ENCODE measurements at places on chromosomes 3 and 15. TPM values are rescaled to one million over a fixed set of nuclear protein-coding genes. Genes with fewer than 3 reads are reported as not detected.

TM4SF1 gene
- total RNA-seq = 131 TPM

DNA sequence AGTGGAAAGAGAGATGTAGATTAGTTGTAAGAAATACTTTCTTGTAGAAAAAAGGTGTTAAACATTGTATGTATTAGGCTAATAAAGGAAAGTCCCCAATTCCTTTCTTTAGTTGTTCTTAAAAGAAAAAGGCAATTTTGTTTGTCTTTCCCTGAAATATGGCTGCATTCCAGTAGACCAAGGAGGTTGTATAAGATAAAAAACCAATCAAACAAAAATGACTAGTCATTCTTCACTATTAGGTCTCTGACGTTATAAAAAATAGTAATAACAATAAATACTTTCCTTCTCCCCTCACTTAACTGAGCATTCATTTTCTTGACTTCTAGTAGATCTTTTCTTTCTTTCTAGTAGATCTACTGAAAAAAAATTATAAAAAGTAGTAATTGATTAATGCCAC is 8.6 kb upstream of the PPM1L start:
- no peak for DNase-seq

DNA sequence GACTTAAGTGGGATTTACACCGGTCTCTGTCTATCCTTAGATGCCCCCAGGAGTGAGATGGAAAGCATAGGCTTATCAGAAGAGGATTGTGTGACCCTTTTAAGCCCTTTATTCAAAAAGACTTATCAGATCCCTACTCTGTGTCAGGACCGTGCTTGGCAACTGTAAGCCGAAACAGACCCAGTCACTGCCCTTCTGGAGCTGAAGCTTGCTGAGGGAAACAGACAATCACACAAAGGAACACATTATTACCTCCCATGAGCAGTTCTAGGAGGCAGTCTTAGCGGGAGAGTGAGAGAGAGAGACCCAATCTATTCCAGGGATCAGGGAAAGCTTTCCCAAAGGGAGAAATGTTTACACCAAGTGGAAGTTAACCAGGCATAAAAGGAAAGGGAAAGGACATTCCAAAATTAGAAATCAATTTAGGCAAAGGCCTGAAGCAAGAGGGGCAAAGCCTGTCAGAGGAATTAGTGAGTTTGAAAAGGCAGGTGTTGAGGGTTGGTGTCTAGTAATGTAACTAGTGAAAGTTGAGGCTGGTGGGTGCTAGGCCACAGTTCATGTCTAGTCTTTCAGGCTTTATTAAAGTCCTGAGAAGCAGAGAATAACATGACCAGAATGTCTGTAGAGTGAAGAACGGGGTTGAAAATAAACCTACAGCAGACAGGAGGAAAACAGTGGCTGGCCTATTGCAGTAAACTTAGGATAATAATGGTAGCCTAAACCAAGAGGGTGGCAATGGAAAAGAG is 86.7 kb downstream of the THBS1 start:
- DNase-seq = no peak

GRCh38 chr3:151976211-151977050 is 103.0 kb downstream of the SUCNR1 start:
- DNase-seq = no peak

DNA sequence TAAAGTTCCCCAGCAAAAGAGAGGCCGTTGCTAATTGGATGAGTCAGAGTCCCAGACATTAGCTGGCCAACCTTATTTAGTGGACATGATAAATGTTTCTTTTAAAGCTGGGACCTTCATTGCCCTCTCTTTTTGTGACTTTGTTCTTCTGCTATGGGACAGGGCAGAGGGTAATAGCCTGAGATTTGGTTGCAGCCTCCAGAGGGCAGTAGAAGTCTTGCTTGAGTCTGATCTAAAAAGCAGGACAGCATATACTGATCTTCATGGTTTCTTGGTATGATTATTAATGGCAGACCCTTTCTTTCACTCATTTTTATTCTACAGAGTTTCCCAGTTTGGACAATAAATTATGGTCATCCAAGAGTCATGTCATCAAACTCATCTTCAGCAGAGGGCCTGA is 25.1 kb upstream of the ZKSCAN7 start:
- DNase-seq = no peak

- DNase-seq = no peak
Observed at GRCh38 chr3:193701953-193702635, 109.1 kb downstream of the OPA1 start.

- DNase-seq = no peak
Observed at GRCh38 chr3:30761374-30761773, 133.1 kb downstream of the GADL1 start.

REC114 gene
- total RNA-seq = not detected

GRCh38 chr3:129530821-129531220 is 2.4 kb downstream of the RHO start:
- no peak for DNase-seq

GOLGA8B gene
- total RNA-seq = 39.4 TPM

DNA sequence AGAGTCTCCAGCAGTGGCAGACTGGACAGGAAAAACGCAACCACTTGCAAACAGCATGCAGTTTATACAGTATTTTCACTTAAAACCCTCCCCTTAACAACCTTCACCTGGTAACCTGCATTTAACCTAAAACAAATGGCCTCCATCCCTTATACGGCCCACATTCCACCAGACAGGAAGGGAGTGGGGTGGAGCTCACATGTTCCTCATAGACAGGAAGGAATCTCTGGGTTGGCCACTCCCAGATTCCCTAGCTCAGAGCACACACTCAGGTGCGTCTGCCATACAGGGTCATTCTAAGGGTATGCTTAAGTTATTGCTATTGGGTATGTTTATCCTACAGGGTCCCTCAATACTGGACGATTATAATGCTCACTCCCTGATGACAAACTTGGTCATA is 16.8 kb upstream of the ABHD2 start:
- DNase-seq = no peak

ARPP21 gene
- not detected for total RNA-seq

CNTN4 gene
- 6.1 TPM for total RNA-seq

GOLGA6L4 gene
- 1.7 TPM for total RNA-seq

- DNase-seq = no peak
Observed at GRCh38 chr15:42584031-42584765, 8.8 kb downstream of the STARD9 start.

SSUH2 gene
- 0.76 TPM for total RNA-seq

C3orf62 gene
- 4.6 TPM for total RNA-seq

GRCh38 chr15:54803134-54803808 is 393.5 kb downstream of the RSL24D1 start:
- DNase-seq = no peak

DNA sequence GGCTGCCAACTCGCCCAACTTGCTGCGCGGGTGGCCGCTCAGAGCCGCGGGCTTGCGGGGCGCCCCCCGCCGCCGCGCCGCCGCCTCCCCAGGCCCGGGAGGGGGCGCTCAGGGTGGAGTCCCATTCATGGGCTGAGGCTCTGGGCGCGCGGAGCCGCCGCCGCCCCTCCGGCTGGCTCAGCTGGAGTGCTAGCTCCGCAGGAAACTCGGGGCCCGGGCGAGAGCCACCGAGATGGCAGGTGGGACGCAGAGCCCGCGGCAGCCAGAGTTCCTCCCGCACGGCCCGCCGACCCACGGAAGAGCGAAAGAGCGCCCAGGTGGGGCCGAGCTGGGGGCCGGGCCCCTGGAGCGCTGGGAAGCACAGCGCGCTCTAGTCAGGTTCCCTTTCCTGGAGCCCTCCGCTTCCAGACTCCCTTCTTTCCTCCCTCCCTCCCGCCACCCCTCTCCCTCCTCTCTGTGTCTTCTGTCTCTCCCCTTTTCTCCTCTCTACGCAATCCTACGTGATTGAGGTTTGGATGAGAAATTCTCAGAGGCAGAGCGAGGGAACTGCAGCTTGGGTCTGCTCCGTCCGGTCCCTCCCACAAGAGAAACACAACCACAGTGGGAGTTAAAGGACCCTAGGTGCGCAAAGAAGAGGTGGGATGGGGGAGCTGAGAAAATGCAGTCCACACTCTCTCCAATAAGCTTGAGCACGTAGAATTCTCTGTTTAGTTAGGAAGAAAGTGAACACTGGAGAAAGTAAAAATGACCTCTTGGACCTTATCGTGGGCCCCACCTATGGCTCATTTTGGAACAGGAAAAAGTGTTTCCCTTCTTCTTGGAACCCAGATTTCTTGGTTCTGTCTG is 317.3 kb downstream of the FGF12 start:
- no peak for DNase-seq

P2RY12 gene
- not detected for total RNA-seq

LDHAL6B gene
- not detected for total RNA-seq

- DNase-seq = no peak
Observed at GRCh38 chr3:45705839-45706808, 16.9 kb downstream of the SACM1L start.

COL8A1 gene
- 7.6 TPM for total RNA-seq

GRCh38 chr3:160709477-160710182 is 32.7 kb downstream of the ARL14 start:
- DNase-seq = no peak

LMAN1L gene
- total RNA-seq = not detected
